Stimulated activated CD4-positive, alpha-beta T cell treated with anti-CD3 and anti-CD28 coated beads, Interleukin-1b, Interleukin-23, amount 100 ng/mL, for 1 hour (primary cell): ENCODE measurements at places on chromosomes 1 and 21.

GRCh38 chr1:199121047-199121446 lies 482.2 kb downstream of the PTPRC start:
- DNase-seq: no peak

DNA sequence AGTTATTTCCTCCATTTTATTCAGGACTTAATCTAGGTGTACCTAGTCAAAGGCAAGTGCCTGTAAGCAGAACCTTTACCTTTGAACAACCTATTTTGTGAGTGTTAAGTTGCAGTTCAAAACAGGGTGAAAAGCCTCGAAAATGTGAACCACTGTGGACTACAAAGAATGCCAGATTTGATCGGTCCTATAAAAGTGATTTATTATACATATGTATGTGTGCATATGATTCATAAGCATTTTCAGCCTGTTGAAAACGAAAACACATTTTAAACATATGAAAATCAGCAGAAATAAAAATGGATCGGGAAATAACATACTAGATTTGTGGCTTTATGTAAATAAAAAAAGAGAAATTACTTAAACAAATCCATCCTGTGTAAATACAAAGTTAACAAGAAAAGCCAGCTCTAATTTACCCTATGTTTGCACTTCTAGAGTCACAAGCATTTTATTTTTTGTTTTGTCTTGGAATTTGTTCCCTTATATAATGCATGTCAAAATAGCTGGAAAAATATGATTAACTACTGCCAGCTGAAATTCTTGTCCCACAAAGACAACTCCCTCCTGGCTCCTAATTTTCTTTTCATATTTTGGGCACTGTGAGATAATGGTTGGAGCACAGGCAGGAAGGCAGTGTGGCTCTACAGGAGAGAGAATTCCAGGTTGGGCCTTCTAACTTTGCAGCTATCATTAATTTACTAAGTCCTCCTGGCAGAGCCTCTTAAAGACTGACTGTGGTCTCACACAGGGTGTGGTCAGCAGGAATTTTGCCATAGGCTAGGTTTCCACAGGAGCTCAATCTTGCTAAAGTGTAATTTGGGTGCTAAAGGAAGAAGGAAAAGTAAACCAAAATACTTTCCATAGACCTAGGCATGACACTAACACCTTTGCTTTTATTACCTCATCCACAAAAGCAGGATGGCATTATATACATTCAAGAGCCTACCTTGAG lies 70.2 kb upstream of the CDC42BPA start:
- no peak for DNase-seq

DNA sequence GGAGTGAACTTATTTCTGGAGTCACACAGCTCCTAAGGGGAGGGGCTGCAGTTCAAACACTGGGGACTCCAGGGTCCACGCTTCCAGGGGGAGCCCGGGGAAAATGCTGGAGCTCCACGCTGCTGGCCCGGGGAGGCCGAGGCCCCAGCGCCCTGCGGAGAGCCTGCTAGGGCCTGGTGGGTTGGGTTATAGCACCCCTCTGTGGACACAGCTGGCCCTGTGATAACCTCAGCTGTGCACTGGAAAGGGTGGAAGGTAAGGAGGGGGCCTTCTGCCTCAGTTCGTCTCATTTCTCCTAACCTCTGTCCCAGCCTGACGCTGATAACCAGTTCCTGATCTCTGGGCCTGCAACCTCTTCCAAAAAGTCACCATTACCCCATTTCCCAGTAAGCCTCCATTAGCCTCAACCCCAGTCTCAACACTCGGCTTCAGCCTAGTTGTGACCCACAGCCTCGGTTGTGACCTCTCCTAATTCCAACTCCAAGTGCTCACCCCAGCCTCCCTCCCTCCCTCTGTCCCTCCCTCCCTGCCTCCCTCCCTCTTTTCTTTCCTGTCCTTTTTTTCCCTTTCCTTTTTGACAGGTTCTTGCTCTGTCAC lies 7.1 kb downstream of the NBL1 start:
- DNase-seq: no peak

- DNase-seq: no peak
Observed at GRCh38 chr1:183044893-183045649, 21.9 kb downstream of the LAMC1 start.

DNA sequence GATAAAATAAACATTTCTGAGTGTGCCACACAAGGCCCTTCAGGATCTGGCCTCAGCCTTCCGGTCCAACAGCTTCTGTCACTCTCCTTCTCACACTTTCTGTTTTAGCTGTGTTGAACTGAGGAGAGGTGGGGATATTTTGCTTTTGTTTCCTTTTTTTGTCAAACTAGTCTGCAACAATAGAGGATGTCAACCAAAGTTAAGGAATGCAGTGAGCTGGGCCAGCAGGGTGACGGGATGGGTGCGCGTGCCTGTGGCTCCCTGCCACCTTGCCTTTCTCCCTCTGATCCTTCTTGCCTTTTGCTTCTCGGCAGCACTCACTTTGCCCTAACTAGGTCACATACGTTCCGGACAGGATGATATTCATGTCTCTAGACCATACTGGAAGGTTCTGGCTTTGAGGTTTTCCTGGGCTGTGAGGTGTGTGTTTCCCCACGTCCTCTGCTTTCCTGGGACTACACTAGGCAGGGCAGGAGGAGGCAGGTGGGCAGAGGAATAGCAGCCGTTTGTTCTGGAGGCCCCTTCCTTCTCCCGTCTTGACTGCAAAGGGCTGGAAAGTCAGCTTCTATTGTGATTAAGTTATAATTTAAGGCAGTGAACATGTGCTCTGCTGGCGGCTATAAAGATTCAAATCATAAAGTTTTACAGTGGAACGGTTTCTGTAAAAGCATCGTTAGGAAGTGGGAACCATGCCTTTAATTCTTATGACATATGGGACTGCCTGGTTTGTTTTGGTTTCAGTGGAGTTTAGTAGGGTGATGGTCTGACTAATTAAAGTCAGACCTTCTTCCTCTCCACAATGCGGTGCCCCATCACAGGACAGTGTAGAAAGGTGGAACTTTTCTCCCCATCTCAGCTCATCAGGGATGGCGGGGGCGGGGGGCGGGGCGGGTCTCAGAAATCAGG lies 67.8 kb downstream of the RNF220 start:
- no peak for DNase-seq

DNA sequence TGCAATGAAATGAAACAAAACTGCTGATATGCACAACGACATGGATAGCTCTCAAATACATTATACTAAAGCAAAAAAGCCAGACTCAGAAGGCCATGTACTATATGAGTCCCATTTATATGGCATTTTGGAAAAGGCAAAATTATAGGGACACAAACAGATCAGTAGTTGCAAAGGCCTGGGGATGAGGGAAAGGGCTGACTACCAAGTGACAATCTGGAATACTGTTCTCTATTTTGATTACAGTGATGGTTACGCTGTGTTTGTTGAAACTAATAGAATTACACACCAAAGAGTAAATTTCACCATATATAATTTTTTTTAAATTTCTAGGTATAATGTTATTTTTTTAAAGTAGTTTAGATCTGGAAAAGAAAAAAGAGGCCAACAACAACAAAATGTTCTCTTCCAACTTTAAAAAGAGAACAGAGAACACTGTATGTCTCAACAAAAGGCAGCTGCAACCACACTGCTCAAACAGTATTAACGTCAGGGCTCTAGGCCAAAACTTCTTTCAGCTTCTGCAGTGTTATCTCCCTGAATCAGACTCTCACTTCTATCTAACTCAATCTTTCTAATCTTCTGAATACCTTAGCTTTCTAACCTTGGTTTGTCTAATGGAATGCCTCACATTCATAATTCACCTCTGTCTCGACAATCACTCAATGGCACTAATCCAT lies 75.8 kb downstream of the FOXJ3 start:
- DNase-seq: no peak

DNA sequence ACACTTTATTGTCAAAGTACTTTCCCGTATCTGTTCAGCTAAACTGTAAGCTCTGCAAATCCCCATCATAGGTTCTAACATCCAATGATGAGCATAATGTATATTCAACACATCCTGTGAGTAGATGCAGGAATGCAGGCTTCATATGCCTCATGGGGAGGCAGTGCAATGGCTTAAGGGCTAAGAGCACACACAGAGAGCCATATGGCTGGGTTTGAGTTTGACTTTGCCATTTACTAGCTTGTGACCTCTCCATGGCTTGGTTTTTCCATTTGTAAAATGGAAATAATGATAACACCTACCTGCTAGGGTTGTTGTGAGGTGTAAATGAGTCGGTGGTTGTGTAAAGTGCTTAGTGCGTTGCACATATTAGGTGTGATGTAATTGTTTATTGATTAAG lies 13.4 kb downstream of the RCSD1 start:
- DNase-seq: no peak

- DNase-seq: no peak
Observed at GRCh38 chr1:63112155-63112900, 210.0 kb upstream of the FOXD3 start.
